ENCODE measurements at places on chromosomes 4 and X.

DNA sequence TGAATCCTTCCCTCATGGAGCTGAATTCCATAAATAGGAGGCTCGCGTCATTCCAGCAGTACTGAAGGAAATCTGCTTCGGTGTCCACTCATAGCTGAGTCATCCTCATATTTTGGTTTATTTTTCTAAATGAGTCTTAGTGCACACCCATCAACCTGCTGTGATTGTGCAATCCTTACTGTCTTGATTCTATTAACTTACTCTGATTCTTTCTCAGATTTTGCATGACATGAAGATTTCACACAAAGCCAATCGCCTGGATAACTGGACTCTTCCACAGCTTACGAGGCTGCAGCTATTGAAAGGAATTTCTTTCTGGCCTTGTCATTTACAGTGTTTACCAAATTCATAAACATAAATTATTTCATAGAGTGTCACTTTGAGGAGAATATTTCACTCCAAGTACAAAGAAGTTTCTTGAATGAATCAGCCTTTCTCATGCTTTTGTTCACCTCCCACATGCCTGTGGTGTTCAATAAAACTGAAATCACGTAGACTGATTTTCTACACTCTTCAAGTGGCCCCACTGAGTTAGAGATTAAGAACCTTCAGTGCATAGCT, 207.6 kb upstream of the SLITRK2 start:
- DNase-seq: no peak

DNA sequence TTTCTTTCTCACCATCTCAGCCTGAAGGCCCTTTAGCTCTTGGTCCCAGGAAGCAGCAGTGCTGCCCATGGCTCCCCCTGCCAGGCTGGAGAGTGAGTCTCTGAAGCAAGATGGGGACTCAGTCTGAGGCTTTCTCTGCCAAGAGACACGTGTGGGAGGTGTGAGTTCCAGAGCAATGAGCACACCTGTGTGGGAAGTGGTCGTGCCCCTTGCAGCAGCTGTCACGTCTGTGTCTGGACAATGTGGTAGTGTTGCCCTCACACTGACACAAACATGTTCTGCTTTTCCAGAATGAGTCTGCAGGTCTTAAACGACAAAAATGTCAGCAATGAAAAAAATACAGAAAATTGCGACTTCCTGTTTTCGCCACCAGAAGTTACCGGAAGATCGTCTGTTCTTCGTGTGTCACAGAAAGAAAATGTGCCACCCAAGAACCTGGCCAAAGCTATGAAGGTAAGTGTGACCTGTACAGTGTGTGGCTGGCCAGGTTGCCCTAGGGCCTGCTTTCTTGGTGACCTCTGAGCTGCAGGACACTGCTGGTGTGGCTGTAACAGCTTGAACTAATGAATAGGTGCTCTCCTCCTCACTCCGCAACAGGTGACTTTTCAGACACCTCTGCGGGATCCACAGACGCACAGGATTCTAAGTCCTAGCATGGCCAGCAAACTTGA, 1.9 kb downstream of the TACC3 start:
- peak; percentile 42 for DNase-seq

GRCh38 chr4:71181332-71181731, 157.5 kb upstream of the SLC4A4 start:
- DNase-seq: no peak

GRCh38 chr4:113885291-113885690, 94.2 kb downstream of the ARSJ start:
- no peak for DNase-seq

GRCh38 chrX:110051559-110051958, 48.6 kb downstream of the TMEM164 start:
- DNase-seq: no peak

- DNase-seq: no peak
Observed at GRCh38 chr4:97582890-97583289, 560.4 kb downstream of the STPG2 start.

DNA sequence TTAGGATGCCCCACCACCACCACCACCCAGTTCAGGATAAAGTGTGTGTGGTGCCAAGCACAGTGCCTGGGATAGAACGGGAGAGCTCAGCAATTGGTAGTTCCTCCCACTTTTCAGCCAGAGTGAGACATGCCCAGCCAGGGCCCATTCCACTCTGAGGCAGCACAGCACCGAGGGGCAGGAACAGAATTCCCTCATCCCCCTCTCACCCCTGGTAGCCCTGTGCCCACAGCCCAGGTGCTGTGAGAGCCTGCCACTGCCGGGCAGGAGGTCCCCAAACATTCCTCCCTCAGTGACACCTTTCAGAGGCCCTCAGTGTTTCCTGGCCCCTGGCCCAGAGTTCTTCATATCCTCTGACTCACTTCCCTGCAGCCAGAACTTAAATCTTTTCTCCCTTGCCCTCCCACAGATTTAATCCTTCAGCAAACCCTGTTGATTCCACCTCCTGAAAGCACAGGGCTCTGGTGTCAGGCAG, 8.1 kb downstream of the RIPPLY1 start:
- no peak for DNase-seq

- no peak for DNase-seq
Observed at GRCh38 chr4:75490155-75490554, 24.0 kb downstream of the RCHY1 start.

Data from GM13976 (cell line).